IPS DF 6.9 (cell line): ENCODE measurements at places on chromosomes 13 and 19.

GRCh38 chr13:85367887-85368286 is 431.3 kb downstream of the SLITRK6 start:
- DNase-seq: no peak
- H3K36me3 ChIP-seq: no peaks in the 10 kb centered on the region
- H3K4me3 ChIP-seq: no peak overlapping the region
- H3K27ac ChIP-seq: no peak overlapping the region

GRCh38 chr19:38671654-38672053 is 24.2 kb downstream of the ACTN4 start:
- H3K4me3 ChIP-seq: no peak overlapping the region
- H3K27ac ChIP-seq: no peak overlapping the region
- H3K27me3 ChIP-seq: no peaks in the 10 kb centered on the region
- no peak for DNase-seq
- no peaks in the 10 kb centered on the region for H3K36me3 ChIP-seq
- H3K4me1 ChIP-seq: peaks cover 14% of the 10 kb centered on the region

- H3K36me3 ChIP-seq: no peaks in the 10 kb centered on the region; the same call in 1 of the 2 replicates
- no peaks in the 10 kb centered on the region for H3K27me3 ChIP-seq
- no peak overlapping the region for H3K27ac ChIP-seq
These were observed 44.3 kb downstream of the MCF2L start for GRCh38 chr13:113013303-113013702.

DNA sequence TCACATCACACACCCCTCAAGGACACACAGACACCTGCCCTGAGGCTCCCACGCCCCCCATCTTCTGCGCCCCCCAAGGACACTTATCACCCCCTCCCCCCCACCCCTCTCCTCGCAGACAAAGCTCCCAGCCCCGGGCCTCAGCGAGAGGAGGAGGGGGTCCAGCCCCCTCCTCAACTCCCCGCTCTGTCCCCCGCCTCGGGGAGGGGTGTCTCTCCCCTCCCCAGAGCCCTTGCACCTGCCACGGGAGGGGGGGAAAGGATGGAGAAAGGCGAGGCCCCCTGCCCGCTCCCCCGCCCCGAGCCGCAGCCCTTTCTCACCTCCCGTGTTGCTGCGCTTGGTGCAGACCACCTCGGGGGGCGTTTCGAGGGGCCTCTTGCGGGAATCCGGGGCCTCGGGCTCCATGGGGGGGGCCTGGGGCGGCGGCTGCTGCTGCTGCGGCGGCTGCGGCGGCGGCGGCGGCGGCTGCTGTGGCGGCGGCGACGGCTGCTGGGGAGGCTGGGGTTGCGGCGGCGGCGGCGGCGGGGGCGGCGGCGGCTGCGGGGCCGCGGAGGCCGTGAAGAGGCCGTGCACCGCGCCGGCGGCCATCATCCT is 621 bp downstream of the NOVA2 start:
- no peaks in the 10 kb centered on the region for H3K27me3 ChIP-seq
- H3K4me3 ChIP-seq: peak overlapping the region; percentile 50
- peaks cover 1% of the 10 kb centered on the region; the same call in 1 of the 2 replicates for H3K4me1 ChIP-seq
- no peaks in the 10 kb centered on the region for H3K36me3 ChIP-seq

DNA sequence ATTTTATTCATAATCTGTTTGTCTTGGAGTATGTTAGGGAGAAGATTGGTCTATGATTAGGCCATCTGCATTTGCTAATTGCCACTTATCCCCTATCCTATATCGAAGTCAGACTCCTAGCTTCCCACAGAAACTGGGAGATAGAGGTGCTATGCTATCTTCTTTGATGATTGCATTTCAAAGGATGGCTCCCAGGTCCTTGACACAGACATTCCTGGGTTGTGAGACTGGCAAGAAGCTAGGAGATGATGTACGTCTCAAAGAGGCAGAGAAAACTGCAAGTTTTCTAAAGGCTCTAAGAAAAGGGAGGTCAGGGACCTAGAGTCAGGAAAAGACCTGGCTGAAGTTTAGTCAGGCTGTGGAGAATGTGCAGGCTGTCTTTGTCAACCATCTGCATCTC is 1251.9 kb downstream of the PCDH17 start:
- H3K4me1 ChIP-seq: no peaks in the 10 kb centered on the region
- H3K36me3 ChIP-seq: no peaks in the 10 kb centered on the region
- H3K4me3 ChIP-seq: no peak overlapping the region
- no peaks in the 10 kb centered on the region for H3K27me3 ChIP-seq

- H3K27me3 ChIP-seq: no peaks in the 10 kb centered on the region
- no peaks in the 10 kb centered on the region for H3K36me3 ChIP-seq
- DNase-seq: no peak
- no peak overlapping the region for H3K27ac ChIP-seq
- H3K4me3 ChIP-seq: no peak overlapping the region
- no peaks in the 10 kb centered on the region for H3K4me1 ChIP-seq
These were observed 309.1 kb downstream of the KLF12 start for GRCh38 chr13:73825143-73825542.

DNA sequence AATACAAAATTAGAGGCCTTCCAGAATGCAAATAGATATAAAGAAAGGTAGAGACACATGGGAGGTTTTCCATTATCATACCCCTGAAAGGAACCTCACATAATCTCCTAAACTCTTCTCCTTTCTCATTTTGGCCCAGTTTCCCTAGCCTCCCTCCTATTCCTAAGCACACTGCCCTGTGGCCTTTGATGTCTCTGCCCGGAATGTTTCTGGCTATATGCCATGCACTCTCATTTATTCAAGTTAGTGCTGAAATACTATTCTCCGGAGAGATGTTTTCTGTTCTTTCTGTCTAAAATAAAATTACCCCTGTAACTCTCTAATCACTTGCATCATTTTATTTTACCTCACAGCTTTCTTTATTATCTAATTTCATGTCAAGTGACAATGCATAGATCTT is 1287.7 kb downstream of the SLITRK5 start:
- H3K4me1 ChIP-seq: no peaks in the 10 kb centered on the region
- DNase-seq: no peak
- no peak overlapping the region for H3K27ac ChIP-seq
- H3K4me3 ChIP-seq: no peak overlapping the region

DNA sequence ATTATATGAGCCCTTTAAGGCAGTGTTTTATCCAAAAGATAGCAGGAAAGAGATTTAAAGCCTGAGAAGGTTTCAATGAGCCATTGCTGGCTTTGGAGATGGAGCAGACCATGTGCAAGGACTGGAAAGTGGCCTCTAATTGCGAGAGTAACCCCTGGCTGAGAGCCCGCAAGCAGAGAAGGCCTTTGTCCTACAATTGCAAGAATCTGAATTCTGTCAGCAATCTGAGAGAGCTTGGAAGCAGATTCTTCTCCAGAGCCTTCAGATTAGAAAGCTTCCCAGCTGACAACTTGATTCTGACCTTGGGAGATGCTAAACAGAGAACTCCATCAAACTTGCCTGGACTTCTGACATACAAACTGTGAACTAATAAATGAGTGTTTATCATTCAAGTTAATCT is 528.7 kb upstream of the KLF12 start:
- no peaks in the 10 kb centered on the region for H3K27me3 ChIP-seq
- H3K27ac ChIP-seq: no peak overlapping the region
- no peak for DNase-seq
- H3K36me3 ChIP-seq: no peaks in the 10 kb centered on the region
- H3K4me1 ChIP-seq: no peaks in the 10 kb centered on the region

DNA sequence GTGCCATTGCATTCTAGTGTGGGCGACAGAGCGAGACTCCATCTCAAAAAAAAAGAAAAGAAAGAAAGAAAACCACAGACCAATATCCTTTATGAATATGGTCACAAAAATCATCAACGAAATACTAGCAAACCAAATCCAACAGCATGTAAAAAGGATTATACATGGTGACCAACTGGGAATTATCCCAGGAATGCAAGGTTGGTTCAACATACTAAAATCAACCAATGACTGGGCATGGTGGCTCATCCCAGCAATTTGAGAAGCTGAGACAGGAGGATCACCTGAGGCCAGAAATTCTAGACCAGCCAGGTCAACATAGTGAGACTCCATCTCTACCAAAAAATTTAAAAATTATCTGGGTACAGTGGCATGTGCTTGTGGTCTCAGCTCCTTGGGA is 7.2 kb downstream of the TSKS start:
- no peak for DNase-seq
- no peaks in the 10 kb centered on the region for H3K4me1 ChIP-seq
- no peaks in the 10 kb centered on the region for H3K27me3 ChIP-seq
- no peaks in the 10 kb centered on the region for H3K36me3 ChIP-seq

GRCh38 chr13:101648766-101649487 is 196.5 kb downstream of the ITGBL1 start:
- no peak overlapping the region for H3K27ac ChIP-seq
- H3K4me3 ChIP-seq: no peak overlapping the region
- H3K27me3 ChIP-seq: no peaks in the 10 kb centered on the region

DNA sequence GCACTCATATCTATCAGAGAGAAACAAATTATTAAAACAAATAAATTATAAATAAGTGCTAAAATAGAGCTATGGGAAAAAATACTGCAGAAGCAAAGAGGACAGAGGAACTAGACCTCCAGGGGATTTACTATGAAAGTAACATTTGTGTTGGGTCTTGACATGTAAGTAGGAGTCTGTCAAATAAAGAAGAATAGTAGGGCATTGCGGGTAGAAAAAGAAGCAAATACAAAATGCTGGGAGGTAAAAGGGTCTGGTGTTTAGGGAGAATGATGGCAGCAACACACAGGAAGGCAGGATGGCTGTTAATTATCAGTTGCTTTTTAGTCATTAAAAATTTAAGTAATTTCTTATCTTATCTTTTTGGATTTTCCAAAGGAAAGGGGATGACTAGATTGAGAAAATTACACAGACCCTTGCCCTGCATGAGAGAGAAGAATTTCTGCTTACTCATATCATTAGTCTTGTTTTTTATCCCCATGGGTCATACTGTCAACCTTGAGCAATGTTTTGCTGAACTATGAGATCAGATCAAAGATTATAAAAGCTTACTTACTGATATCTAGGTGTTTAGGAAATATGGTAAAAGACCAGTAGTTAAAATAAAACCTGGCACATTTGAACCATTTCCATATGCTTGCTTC is 472.7 kb downstream of the DIAPH3 start:
- H3K4me3 ChIP-seq: no peak overlapping the region
- H3K27me3 ChIP-seq: no peaks in the 10 kb centered on the region
- no peak for DNase-seq
- H3K4me1 ChIP-seq: no peaks in the 10 kb centered on the region; the same call in 1 of the 2 replicates
- H3K27ac ChIP-seq: no peak overlapping the region

- no peaks in the 10 kb centered on the region for H3K36me3 ChIP-seq
- H3K27me3 ChIP-seq: no peaks in the 10 kb centered on the region
- H3K27ac ChIP-seq: no peak overlapping the region
- DNase-seq: no peak
These were observed 47.6 kb upstream of the CNMD start for GRCh38 chr13:52787235-52787634.

DNA sequence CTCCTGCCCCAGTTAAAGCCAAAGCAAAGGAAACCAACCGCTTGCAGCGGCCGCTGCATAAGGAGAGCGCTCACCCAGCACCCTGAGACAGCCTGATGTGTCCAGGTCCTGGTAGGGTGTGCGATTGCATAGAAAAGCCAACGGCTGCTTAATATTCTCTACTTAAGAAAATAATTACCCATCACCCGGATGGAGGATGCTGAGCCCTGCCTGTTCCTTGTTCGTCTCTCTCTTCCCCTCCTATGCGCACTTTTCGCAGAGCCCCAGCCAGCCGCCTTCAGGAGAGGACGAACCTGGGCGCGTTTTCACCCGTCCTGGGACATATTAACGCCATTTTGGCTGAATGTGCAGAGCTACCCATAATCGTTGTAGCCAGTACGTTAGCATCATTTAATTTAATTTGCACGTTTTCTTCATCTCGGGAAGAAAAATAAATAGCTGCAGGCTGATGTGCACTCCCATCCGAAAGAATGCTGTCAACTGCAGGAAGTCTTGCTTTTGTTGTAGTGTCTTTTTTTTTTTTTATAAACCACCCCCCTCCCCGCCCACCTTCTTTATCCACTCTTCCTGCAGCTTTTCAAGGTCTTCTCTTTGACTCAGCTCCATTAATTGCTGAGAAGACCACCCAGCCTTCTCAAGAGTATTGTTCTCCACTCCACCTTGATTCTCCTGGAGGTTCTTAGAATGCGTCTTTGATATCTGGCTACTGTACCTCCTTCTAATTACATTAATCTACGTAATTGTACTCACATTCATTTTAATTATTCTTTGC is 214.5 kb downstream of the TEX29 start:
- H3K4me1 ChIP-seq: peaks cover 10% of the 10 kb centered on the region
- H3K27me3 ChIP-seq: peaks cover 9% of the 10 kb centered on the region; the same call in 1 of the 2 replicates
- no peak for DNase-seq
- no peaks in the 10 kb centered on the region for H3K36me3 ChIP-seq
- H3K4me3 ChIP-seq: peak overlapping the region; percentile 17; the same call in 1 of the 2 replicates

- no peaks in the 10 kb centered on the region for H3K27me3 ChIP-seq
- no peak overlapping the region for H3K4me3 ChIP-seq
- no peak overlapping the region for H3K27ac ChIP-seq
- H3K36me3 ChIP-seq: no peaks in the 10 kb centered on the region
- H3K4me1 ChIP-seq: no peaks in the 10 kb centered on the region; the same call in 1 of the 2 replicates
These were observed 64.2 kb downstream of the CRYL1 start for GRCh38 chr13:20461481-20461859.
